AG09309 (cell line): ENCODE measurements at places on chromosomes 2 and 18.

DNA sequence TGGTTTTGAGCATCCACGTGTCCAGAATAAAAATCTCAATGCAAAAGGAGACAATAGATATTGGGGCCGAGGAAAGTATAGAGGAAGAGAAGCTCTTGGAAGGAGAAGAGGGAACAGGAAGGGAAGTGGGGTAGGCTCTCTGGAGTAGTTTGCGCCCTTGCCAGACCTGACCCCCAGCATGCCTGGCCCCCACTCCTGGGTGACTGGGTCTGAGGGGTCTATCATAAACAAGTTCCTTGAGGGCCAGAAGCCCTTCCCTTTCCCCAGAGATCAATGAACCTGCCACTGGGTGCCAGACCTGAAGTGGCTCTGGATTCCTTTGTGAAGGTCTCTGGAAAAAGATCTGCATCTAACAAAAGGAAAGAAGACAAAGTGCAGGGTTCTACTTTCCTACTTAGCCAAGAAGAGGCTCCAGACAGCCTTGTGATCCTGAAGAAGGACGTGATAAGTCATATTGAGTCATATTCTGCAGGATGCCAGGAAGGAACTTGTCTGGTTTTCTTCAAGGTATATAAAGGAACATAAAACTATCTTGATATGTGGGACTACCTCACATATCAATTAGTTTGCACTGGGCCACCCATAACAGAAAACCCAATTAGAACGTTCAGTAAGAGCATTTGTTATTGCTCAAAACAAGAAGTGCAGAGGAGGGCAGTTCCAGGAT, 18.7 kb upstream of the ATOH8 start:
- no peak for DNase-seq

DNA sequence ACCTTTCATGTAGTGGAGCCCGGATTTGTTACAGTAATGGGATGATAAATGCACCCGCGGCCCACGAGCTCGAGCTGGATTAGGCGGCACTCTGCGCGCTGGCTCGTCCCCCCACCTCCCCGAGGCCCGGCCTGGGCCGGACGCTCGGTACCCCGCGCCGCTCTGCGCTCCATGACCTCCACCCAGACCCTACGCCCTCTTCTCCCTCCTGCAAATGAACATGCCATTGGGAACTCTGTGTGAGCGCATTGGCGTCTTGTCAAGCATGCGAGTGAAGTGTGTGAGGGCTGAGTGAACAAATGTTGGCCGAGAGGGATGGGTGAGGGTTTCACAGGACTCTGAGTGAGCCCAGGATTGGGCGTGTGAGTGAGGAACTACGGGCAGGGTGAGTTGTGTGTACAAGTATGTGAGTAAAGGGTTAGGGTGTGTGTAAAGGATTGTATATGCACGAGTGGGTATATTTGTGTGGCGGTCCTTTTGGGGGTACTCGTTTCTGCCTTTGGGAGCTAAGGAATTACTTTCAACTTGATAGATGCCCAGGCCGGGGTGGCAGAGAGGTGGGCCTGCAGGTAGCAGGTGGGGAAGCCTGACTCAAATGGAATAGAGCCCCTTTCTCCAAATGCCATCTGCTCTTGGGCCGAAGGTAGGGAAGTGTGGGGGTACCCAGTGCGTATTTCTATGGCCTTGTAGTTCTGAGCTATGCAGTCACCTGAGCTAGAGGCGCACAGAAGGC, 2.9 kb upstream of the EN1 start:
- no peak for DNase-seq

DNA sequence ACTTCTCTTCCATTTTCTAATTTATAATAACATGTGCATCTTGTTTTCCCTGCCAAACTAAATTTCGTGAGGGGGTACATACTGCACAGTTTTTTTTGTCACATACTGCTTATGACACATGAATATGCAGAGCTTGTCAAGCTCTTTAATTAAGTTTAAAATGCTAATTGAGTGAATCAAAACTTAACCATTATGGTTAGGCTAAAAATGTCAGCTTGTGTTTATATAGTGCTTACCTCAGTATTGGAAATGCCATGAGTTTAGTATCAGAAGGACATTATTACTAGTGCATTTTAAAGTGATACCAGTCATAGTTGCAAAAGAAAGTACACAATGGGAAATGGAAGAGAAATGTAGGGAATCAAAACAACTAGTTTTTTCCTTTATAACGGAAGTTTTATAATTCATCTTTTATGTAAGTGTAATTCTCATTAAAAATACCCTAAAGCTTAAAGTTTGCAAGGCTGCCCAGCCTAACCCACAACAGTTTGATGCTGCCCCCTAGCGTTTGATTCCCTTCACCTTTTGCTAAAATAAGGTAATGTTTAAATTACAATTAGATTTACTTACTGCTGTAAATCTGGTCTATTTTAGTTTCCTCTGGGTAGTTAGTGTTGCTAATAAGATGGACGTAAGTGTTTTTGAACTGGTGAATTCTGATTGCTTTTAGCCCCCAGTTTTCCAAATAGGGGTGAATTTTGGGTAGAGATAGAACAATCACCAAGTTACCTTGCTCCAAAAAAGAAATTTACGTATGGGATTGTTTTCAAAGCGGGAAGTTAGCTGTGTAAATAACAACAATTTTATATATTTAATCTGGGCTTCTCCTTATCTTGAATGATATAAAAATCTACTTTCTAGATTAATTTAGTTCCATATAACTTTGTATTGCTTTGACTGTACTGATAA, 3.2 kb downstream of the SLC39A10 start:
- DNase-seq, result peak; percentile 45

GRCh38 chr2:1187189-1187588, 226.1 kb upstream of the TPO start:
- DNase-seq, result no peak

DNA sequence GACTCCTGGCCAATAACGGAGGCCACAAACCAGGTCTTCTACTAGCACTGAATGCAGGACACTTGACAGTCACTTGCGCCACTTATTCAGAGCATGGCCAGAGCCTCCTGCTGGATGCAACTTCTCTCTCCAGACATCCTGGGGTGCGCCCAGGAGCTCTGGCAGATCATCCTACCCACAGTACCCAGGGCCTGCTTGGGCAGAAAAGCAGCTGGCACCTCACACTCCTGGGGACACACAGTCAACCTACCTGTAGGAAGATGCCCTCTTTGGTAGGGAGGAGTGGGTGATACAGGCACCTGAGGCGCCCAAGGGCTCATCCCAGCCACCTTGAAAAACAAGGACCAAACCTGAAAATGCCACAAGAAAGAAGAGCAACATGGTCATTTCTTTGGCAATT, 13.3 kb downstream of the GALNT14 start:
- no peak for DNase-seq

GRCh38 chr2:96601382-96602292, 36.5 kb downstream of the KANSL3 start:
- no peak for DNase-seq

- peak; percentile 79 for DNase-seq
These were observed 82.2 kb upstream of the LTBP1 start for GRCh38 chr2:32864334-32865111.
